ENCODE measurements at places on chromosomes 5 and 9.

DNA sequence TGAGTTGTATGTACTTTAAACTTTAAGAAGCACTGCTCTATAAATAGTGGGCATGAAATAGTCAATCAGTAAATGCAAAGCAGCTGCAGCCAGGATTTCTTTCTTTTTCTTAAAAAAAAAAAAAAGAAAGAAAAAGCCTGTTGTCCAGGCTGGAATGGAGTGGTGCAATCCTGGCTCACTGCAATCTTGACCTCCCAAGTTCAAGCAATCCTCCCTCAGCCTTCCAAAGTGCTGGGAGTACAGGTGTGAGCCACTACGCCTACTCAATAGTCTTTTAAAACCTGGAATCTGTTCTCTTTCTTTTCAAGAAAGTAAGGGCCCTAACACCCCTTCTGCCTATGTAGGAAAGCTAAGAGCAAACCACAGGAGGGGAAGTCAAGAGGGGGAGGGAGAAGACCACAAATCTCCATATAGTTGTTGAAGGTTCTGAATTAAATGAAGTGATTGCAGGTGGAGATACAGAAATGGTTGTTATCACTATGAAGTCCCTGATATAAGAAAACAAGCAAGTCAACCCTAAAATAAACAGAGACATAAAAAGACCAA, 20.6 kb upstream of the TPD52L3 start:
- DNase-seq, result no peak

DNA sequence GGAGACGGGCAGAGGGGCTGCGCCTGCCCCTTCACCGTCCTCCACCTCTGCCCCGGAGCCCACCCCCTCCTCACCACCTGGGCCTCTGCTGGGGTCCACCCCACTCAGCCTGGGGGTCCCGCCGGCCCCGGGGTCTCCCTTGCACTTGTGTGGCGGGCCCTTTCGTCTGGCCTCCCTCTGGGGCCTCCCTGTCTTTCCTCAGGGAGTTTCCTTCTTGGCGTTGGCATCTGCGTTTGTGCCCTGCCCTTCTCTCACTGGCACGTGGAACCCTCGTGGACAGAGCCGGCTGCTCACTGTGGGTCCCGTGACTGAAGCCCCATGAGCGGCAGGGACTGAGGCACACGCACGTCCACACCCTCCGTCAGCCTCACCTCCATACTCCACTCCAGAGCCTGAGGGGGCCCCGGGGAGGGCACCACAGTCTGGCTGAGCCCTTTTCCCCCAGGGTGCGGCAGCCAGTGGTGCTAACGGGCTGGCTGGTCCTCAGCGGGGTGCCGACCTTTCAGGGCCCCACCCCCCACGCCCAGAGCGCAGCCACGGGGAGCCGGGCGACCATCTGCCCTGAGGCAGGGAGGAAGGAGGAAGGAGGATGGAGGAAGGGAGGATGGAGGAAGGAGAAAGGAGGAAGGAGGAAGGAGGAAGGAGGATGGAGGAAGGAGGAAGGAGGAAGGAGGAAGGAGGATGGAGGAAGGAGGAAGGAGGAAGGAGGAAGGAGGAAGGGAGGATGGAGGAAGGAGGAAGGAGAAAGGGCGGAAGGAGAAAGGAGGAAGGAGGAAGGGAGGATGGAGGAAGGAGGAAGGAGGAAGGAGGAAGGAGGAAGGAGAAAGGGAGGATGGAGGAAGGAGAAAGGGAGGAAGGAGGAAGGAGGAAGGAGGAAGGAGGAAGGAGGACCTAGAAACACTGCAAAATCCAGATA, 53.0 kb upstream of the NRARP start:
- no peak for DNase-seq

DNA sequence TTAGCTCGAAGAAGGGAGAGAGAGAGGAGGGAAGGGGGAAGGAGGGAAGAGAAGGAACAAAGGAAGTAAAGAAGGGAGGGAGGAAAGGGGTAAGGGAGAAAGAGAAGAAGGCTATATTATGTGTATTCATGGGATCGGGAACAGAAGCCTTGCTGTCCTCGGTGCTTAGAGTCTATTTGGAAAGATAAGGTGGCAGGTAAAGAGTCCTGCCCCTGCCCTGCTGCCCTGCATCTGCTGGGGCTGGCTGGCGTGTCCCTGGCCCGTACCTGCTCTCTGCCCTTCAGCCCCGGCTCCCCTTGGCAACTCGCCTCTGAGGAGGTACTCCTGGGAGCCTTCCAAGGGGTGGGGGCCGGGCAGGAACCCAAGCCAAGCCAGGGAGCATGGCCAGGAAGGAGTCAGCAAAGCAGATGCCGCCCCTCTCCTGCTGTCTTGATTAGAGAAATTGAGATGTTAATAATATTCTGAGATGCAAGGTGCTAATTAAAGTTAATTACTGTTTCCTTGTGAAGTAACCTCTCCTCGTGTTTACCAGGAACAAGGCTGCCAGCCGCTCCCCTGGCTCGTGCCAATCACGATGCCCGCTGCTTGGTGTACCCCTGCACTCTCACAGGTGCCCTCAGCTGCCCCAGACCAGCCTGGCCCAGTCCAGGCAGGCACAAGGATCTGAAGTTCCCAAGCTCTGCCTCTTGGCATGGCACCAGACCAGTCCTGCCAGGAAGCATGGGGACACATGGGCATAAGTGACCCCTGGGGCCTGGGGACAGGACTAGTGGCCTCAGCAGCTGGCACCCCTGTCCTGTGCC, 36.6 kb downstream of the PCDH1 start:
- DNase-seq, result no peak

DNA sequence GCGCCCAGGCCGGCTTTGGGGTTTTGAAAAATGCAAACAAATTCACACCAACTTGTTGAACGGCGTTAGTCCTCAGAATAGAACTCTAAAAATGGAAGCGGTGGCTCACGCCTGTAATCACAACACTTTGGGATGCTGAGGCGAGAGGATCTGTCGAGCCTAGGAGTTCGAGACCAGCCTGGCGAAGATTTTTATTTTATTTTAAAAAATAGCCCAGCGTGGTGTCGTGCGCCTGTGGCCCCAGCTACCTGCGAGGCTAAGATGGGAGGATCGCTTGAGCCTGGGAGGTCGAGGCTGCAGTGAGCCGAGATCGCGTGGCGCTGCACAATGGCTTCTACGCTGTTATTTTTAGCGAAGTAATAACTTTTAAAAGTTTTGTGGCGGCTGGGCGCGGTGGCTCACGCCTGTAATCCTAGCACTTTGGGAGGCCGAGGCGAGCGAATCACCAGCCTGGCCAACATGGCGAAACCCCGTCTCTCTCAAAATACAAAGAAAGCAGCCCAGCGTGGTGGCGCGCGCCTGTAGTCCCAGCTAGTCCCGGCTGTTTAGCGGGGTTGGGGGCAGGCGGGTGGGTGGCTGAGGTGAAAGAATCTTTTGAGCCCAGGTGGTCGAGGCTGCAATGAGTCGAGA, 694 bp upstream of the PLIN2 start:
- no peak for DNase-seq

DNA sequence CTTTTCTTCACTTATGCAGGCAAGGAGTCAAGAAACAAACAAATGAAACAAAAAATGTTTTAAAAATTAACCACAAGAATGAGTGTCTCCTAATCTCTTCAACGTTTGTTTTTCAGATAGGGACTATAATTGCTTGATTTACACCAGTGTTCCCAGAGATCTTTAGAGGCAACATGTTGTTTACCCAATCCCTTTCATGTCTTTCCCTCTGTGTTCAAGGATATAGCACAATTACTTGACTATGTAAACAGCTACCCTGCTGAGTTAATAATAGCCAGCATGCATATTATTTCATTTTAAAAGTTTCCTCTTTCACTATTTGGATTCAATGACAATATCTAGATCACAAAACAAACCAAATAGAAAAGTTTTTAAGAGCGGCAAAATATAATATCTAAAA, 25.1 kb upstream of the SHISAL2B start:
- no peak for DNase-seq

GRCh38 chr9:136539427-136540421, 6.1 kb downstream of the NOTCH1 start:
- peak; percentile 82 for DNase-seq

GRCh38 chr9:7982907-7983306, 183.3 kb upstream of the DMAC1 start:
- no peak for DNase-seq

GRCh38 chr5:36528588-36528987, 77.8 kb upstream of the SLC1A3 start:
- DNase-seq, result no peak

DNA sequence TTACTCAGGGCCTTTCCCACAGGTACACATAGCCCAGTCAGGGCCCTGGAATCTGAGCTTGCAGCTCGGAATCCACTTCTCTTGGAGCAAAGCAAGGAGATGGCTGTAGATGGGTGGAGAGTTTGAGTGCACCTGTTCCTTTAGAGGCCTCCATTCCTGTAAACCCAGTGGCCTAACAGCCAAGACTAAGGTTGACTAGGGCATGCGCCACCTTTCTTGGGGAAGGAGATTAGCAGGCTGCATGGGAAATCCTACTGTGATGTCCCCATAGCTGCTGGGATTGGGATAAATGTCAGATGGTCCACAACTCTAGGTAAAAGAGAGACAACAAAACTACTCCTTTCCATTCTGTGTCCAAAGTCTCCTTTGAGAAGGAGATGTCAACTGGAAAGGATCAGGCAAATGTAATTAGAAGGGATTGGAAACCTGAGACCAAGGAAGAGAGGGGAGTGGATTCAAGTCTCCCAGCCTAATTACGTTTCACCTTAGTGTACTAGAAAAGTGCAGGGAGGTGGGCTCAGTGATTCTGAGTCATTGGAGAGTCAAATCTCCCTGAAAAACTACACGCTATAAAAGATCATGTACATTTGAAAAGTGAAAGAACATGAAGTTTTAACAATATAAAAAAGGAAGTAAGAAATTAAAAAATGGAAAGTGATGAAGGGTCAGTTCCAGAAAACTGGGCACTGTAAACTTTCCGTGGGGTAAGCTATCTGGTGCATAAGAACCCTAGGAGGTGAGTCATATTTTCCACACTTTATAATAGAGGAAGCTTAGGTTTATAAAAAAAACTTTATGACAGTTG, 104.2 kb downstream of the SEC61B start:
- no peak for DNase-seq

GRCh38 chr9:117706421-117707116, 2.4 kb downstream of the TLR4 start:
- DNase-seq, result no peak

Data from activated CD8-positive, alpha-beta memory T cell treated with anti-CD3 and anti-CD28 coated beads for 1 hour (primary cell).